ENCODE measurements at places on chromosomes 6 and 20.
A peak's percentile ranks its signal among the peaks of the same experiment; 100 is the strongest.

DNA sequence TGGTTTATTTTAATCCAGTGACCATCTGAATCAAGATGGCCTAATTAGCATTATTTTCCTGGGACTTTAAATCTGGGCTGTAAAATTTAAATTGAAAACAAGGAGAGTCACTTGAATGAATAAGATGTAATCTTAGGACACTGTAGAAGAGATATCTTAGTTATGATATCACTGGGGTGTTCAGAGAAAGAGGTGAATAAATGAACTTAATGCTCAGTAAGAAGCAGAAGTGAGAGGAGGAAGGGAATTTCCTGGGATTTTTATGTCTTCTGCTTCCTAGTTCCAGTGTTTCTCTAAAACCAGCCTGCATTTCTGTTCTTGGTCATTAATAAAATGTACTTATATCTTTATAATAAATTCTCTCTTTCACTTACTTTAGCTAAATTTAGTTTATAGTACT, 136.8 kb upstream of the PTPRK start:
- no peak for DNase-seq

- DNase-seq: no peak
These were observed 23.1 kb downstream of the PSMG4 start for GRCh38 chr6:3281631-3282475.

- DNase-seq: peak; percentile 44
These were observed 100.8 kb downstream of the FAM217A start for GRCh38 chr6:3977875-3978711.

DNA sequence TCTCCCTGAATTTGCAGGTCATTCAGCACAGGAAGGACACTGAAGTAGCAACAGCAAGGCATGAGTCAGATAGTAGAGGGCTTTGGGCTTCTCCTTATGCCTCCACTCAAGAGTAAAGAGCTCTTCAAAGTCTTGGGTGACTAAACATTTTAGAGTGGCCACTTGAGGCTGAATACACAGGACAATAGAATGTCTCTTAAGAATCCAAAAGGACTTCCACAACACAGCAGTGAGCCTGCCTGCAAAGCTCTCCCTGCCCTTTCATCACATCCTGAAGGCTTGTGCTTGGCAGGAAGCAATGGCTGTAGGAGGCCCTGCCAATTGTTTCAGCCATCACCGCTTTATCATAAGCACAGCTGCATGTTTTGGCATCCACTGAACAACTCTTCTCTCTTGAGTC, 36.8 kb downstream of the FOXQ1 start:
- no peak for DNase-seq

DNA sequence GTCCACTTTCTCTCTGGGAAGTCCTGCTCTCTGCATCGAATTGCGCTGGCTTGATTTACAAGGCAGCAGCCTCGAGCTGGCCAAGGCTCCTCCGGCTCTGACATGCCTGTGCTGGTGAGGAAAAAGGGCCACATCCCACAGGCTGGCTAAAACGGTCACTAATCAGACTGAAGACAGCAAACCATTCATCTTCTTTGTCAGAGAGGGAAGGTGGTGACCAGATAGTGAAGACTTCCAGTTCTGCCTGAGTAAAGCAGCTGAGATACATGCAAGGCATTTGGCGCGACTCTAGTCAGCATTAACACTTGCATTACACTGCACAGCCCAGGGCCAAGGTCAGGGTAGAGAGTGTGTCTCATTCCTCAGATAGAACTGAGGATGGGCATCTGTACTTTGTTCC, 203.2 kb upstream of the MAP3K7 start:
- no peak for DNase-seq

DNA sequence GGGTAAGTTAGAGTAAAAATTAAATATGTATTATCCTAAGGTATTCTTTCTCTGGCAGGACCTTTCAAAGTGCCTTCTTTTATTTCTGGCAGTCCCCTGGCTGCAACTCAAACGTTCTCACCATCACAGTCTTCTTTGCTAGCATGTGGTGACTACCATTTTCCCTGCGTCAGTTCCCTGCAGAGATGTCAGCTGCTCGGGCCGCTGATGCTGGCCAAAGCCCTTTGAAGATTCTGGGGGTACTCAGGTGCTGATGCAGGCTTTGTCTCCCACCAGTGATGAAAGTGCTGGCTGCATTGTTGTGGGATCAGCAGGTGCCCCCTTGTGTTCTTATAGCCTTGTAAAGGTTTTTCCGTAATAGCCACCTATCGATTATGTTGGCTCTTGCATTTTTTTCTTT, 140.1 kb downstream of the BTBD3 start:
- no peak for DNase-seq

DNA sequence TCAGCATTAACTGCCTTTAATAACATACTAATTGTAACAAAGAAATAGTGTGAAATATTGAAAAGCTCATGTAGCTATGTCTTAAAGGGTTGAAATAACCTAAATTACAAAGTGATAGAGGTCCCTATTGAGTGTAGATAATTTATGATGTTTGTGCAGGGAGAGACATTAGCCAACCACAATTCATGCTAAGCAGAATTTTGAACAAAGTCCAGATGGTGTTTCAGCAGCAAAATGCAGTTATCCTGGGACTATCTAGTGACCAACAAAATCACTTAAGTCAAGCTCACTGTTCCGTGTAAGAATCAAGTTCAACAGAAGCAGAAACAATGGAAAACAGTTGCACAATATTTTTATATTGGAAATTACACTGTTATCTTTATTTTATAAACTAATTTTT, 218.5 kb downstream of the SIM1 start:
- no peak for DNase-seq

DNA sequence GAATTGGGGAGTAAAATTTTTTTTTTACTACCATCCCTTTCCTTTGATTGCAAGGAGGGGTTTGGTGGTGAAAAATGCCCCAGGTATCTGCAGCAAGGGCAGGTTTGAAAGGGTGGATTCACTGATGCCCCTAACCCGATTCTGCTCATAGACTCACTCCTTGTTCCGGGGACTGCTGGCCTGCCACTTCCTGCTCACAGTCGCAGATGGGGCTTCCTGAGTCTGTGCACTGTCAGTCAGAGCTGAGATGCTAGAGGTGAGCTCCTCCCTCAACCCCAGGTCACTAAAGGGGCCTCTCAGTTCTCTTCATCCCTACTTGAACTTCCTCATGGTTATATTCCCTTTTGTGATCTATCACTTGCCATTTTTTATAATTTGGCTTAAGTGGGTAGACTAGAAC, 357.9 kb downstream of the FARS2 start:
- peak; percentile 36 for DNase-seq

- DNase-seq: no peak
These were observed 208.7 kb downstream of the PHF3 start for GRCh38 chr6:63844287-63844686.

GRCh38 chr20:38407321-38407720, 27.8 kb downstream of the SNHG17 start:
- no peak for DNase-seq

DNA sequence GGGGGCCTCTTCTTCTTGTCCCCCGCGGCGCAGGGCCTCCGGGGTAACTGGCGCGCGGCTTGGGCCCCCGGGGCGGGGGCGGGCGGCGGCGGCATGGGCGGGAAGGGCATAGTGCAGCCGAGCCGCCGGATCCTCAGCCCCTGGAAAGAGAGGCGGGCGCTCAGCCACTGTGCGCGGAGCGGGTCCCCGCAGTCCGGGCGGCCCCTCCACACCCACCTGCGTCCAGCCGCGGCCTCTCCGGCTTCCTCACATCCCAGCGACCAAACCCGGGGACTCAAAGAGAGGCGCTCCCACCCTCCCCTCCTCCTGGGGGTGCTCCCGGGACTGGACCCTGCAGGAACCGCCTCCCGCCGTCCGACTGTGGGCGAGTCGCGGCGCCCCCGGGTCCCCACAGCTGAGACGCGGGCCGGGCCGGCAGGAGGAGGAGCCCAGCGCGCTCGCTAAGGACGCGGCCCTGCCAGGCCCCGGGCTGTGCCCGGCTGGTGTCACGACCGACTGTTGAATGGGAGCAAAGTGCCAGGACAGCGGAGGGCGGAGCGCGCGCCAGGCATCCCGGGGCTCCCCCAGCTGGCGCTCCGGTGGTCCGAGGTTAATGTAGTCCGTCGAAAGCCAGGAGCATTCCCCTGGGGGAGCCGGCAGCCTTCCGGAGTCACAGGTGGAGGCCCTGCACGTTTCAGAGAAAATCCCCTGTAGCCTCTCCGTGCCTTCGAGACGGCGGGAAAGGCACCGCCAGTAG, at the start of gene PRR18:
PRR18 (minus strand) TSS at position 360 of the 736 bp plus-strand sequence; CDS start at position 110, 250 bp downstream.
- DNase-seq: peak; percentile 36

- DNase-seq: peak; percentile 57
These were observed 23.5 kb upstream of the BACH2 start for GRCh38 chr6:90319979-90320685.

DNA sequence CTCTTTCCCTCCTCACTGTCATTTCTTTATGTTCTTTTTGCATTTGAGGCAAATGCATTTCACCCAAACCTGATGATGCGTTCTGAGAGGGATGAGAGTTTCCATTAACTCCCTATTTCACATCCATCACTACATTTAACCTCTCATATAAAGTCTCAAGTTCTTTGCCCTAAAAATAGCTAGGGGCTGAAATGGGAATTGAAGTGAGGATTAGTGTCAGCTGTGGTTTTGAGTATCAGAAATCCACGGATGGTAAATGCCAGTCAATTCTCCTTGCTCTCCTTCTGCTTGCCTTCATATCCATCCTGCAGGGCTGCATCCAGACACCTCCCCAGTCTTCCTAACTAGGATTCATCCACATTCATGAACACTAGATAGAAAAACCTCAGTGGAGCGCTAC, 10.0 kb upstream of the DTNBP1 start:
- no peak for DNase-seq

GRCh38 chr6:148440016-148440415, 97.4 kb downstream of the SASH1 start:
- no peak for DNase-seq

- DNase-seq: peak; percentile 26
These were observed 3.0 kb upstream of the CDYL start for GRCh38 chr6:4773181-4773580.

GRCh38 chr6:101662111-101662897, 268.8 kb downstream of the GRIK2 start:
- no peak for DNase-seq

GRCh38 chr6:100176311-100176950, 182.4 kb upstream of the MCHR2 start:
- DNase-seq: no peak
